CD4-positive, alpha-beta T cell treated with Interleukin-21 for 1 hour (primary cell): ENCODE measurements at places on chromosomes 2 and 18.
A peak's percentile ranks its signal among the peaks of the same experiment; 100 is the strongest.

DNA sequence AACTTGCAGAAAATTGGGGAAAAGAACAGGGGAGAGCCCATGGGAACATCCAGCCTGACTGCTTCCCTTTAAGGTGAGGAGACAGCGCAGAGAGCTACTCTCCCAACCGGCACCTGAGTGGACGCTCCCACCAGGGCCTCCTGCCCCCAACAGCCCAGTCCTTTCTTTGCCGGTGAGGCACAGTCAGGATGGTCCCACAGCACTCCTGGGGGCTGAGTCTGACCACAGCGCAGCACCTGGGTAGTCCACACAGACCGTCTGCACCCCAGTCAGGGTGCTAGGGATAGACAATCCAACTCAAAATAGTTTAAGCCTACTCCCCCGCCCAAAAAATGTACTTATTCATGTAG is 74.5 kb downstream of the MEX3C start:
- DNase-seq = no peak

DNA sequence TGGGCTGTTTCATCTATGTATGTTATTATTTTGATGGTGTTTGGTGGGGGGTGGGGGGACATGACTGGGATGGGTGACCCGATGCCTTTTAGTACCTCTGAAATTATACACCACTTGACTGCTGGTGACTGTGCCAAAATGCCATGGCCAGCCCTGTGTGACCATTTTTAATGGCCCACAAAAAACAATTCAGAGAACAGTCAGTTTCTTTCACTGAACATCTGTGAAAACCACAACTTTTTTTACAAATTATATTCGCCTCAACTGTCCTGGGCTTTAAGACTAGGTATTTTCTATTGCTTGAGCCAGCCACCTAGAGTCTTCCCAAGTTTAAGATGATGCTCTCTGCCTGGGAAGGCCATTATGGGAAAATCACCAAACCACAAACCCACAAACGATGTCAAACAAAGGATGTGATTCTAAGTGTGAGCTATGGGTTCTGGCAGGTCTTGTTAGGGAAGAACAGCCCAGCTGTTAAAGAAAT is 33.9 kb downstream of the FN1 start:
- no peak for DNase-seq

DNA sequence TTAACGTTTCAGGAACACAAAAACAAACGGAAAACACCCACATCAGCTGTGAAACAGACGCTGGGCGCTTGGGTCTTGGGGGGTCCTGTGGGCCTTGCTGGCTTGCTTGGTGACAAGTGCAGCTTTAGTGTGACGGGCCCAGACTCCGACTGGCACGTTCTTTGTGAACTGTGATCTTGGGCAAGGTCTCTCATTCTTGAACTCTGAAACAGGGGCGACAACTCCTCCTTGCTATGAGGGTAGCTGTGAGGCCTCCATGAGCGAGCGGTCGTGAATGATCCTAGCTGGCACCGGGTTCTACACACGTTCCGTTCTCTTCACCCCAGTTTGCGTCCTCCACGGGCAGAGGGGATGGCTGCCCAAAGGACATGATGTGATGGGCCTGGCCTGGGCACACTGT is 8.7 kb upstream of the COLEC11 start:
- no peak for DNase-seq

DNA sequence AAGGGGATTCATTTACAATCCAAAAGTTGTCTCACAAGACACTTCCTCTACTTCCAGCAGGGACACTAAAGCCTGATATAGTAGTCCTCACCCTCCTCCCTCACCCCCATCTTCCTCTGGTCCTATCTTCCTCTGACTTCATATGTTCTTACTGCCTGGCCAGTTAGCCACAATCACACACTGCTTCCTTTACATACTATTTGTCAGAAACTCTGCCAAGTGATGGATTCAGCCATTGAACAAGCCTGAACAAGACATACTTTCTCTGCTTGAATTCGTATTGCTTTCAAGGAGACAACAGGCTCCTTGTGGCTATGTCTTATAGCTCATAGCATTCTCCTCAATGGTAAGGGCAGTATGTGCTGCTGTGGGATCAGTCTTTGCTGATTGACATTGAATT is 672.2 kb downstream of the BCL11A start:
- no peak for DNase-seq

DNA sequence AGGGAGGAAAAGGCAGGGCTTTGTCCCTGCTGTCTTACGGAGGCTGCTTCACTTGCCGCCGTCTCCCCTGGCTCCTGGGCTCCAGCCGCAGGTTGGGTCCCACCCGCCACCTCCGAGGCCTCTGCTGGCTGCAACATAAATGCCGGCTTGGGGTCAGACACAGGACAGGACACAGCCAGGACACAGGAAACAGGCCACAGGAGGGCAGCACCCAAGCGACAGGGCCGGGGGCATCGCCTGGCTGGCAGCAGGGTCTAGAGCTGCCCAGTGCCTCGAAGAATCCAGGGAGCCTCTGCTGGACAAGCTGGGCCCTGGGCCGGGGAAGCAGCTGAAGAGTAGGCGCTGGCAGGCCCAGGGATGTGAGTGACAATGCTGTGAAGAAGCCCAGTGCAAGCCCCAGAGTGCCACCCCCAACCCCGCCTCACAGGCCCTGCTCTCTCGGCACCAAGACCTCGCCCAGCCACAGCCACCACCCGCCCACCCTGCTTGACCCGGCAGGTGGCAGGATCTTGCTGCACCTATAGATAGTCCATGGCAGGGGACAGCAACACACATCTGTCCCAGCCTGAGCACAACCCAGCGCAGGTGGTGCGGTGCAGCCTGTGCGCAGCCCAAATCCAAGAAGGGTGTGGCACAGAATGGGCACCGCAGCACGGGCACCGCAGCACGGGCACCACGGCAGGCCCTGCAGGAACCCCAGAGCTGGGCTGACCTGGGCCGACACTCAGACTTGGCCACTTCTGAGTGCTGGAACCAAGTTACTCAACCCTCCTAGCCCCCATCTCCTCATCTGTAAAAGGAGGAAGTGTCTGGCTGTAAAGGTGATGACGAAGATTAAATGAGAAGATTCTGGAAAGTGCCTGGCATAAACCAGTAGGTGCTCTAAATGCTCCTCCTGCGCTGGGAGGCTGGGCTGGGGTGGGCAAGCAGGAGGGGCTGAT is 55.6 kb downstream of the BIN1 start:
- no peak for DNase-seq

GRCh38 chr2:233165895-233166661 is 85.4 kb upstream of the ATG16L1 start:
- peak; percentile 47 for DNase-seq

DNA sequence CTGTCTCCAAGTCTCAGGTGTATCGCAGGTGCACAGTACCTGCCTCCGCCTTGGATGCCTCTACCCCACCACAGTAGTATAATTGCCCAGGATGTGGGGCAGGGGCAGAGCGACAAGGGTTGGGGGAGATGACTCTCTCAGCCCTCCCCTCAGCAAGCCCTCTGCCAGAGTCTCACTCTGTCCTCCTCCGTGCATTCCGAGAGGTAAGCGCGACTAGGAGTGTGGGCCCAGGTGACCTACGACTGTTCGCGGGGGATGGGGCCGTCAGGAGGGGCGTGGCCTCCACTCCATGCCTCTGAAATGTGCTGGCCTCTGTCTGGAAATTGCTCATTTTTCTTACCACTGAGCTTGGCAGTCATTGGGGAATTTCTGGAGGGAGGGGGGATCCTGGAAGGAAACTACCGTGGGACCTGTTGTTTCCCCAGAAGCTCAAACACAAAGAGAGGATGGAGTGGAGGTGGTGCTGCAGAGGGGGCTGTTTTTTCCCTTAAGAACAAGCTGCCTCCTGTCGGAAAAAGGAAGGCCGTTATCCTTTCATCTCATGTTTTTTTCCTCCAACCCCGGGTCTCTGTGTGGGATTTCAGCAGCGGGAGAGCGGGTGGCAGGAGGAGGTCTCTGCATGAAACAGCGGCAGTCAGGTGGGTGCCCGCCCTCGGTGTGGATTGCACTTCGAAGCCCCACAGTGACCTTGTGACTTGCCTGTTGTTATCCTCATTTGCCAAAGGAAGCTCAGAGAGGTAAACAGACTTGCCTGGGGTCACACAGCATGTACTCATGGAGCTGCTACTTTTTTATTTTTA is 13.0 kb upstream of the RALB start:
- DNase-seq = no peak

DNA sequence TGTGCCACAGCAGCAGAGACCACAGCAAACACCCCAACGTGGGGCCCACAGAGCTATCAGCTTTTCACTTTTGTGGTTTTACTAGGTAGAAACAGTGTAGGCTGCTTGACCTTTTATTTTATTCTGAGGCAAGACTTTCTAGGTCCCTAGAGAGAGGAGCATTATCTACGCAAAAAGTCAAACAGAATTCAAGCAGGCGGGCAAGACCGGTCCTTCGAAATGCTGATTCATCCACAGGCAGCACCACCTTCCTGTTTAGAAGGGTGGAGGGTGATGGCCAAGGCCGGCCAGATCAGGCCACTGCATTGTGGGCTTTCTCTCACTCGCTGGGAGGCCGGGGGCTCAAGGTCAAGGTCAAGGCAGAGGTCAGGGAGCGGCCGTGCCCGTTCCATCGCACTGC is 573.0 kb downstream of the GALR1 start:
- no peak for DNase-seq

DNA sequence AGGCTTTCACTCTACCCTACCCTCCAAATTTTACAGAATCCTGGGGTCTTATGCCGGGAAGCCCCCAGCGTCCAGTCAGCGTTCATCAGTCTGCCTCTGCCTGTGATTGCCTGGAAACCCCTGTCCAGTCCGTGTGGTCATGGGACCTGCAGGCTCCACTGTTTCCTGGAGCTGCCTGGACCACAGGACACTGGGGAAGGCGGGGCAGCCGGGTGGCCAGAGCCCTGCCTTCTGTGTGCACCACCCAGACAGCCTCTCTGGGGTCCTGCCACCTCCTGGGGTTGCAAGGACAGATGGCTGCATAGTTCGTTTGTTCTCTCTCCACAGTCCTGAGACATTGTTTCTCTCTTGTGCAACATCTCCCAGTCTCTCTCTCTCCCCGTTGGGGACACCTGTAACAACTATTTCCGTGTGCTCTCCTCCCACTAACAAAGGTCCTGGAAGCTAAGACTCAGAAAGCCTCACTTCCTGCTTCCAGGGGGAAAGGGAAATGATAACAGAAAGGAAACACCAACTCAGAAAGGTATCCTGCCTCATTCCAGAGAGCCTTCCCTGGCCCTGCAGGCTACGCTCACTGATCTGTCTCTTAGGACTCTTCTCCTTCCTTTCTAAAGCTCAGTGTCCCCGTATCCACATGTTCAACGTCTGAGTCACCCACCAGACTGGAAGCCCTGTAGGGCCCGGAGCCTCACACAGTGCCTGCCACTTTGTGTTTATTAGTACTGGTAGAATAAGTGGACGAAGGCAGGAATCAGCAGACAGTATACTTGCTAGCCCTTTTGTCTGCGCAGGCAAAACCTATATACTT is 192.8 kb upstream of the RAB12 start:
- DNase-seq = no peak

GRCh38 chr18:50709193-50709592 is 110.6 kb downstream of the MRO start:
- DNase-seq = no peak
